ENCODE measurements at places on chromosomes 4 and X. TPM values are rescaled to one million over a fixed set of nuclear protein-coding genes. Genes with fewer than 3 reads are reported as not detected.

GRCh38 chr4:68410149-68410548, 37.1 kb upstream of the TMPRSS11E start:
- no peak for DNase-seq

- no peak for DNase-seq
Measured at GRCh38 chrX:47690175-47690574, 31.2 kb upstream of the UXT start.

Gene NSDHL
- total RNA-seq: 49.8 TPM

DNA sequence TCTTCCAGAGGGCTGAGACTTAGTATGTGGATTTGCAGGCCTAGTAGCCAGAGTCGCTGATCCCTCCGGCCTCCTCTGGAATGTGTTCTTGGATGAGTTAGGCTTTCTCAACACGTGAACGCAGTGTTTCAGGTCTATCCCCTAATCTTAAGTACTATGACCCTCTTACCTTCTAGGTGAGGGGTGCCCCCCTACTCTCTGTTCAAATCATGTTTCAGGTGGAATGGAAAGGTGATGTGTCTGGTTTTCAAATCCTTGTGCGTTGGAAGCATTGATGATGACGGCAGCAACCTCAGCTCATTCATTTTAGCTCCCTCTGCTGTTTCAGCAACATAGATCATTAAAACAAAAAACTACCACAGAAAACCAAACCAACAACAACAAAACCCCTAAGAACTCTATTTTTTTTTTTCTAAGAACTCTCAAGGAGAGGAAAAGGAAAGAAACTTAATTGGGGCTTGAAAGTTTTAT, 56.4 kb downstream of the RWDD4 start:
- no peak for DNase-seq

DNA sequence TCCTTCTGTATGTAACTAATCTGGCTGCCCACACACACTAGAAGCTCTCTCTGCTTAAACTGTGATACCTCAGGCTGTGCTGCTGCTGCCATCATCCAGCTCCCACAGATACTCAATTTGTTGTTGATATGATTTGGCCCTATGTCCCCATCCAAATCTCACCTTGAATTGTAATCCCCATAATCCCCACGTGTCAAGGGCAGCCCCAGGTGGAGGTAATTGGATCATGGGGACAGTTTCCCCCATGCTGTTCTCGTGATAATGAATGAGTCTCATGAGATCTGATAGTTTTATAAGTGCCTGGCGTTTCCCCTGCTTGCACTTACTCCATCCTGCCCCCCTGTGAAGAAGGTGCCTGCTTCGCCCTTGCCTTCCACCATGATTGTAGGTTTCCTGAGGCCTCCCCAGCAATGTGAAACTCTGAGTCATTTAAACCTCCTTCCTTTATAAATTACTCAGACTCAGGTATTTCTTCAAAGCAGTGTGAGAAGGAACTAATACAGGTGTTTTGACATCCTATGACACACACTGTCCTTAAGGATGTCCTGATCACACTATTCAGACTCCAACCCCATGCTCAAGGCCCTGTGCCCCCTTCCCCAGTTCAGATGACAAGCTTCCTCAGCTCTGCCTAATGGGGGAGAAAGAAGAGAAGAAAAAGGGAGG, 2.9 kb upstream of the ATOH1 start:
- DNase-seq: no peak

- no peak for DNase-seq
Measured at GRCh38 chr4:7063362-7063761, 4.5 kb downstream of the GRPEL1 start.

GRCh38 chr4:791898-792625, 33.9 kb downstream of the CPLX1 start:
- no peak for DNase-seq

Gene AFM
- not detected for total RNA-seq

DNA sequence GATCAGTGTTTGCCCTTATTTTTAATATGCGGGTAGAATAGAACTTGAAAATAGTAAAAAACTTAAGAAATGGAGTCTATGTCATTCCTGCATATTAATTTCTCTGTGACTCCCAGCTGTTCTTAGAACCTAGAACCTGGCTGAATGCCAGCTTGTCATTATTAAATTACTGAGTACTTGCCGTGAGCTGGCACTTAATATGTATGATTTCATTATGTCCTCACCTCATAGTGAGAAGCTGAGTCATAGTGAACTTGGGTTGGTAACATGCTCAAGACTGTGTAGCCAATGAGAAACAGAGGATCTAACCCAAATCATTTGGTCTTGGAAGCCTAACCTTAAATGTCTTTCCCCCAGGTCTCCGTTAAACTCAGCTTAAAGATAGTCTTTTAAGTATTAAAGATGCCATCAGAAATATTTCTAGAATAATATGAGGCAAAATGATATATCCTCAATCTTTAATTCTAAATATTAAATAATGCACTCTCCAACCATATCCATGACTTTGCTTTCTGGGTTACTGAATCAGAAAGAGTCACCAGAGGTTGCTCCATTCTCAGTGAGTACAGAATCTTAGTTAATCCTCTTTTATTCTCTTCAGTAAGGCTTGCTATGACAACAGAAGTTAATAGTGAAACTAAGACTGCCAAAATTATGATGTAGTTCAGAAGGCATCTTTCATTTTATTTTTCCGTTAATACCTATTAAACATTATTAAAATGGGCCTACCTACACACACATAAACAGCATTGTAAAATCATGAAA, 58.6 kb upstream of the TLL1 start:
- DNase-seq: no peak

DNA sequence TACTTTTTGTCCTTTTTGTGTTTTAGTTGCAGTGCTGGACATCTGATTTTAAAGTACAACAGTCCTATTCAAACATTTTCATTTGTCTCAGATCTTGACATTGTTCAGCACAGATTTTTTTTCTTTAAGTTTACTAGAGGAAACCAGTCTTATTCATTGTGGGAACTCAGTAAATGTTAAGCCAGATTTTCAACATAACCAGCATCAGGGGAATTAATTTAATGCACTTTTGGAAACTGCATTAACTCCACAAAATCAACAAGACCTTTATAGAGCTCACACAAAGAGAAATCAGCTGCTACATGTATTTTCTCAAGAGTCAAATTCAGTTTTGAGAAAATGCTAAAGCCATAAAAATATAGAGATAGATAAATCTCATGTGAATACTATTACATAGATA, 9.9 kb downstream of the CPE start:
- DNase-seq: no peak

GRCh38 chr4:130306566-130306965, 1210.6 kb downstream of the C4orf33 start:
- no peak for DNase-seq

GRCh38 chr4:94695384-94695783, 62.4 kb upstream of the BMPR1B start:
- no peak for DNase-seq

Gene CT47C1
- total RNA-seq: not detected

- no peak for DNase-seq
Measured at GRCh38 chr4:58679886-58680285, 1569.7 kb upstream of the IGFBP7 start.

- no peak for DNase-seq
Measured at GRCh38 chr4:186326391-186326790, 60.4 kb downstream of the F11 start.

Gene EVC2
- total RNA-seq: 7.2 TPM

Gene VSIG4
- total RNA-seq: not detected

- no peak for DNase-seq
Measured at GRCh38 chrX:70494441-70494840, 49.8 kb downstream of the DLG3 start.

Measured in neural crest cell (in vitro differentiated cells).